ENCODE measurements at places on chromosomes 5 and 9.

DNA sequence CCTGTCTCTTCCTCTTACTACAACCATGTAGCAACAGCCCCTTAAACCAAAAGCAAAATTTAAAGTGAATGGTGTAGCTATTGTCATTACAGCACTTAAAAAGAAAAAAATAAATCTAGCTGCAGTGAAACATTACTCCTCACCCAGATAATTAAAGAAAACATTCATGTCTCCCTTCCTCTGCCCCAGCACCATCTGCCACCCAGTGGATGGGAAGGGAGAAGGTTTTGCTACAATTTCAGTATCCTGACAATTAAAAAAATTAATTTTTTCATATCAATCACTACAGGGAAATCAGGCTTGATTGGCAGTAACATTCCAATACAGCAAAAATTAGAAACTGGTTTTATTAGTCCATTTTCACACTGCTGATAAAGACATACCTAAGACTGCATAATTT lies 147.4 kb upstream of the PUM3 start:
- no peak for DNase-seq

- no peak for DNase-seq
Observed at GRCh38 chr9:104227108-104227507, 133.0 kb downstream of the SMC2 start.

GRCh38 chr5:76790632-76791290 lies 28.1 kb upstream of the F2RL1 start:
- peak; percentile 31 for DNase-seq

- no peak for DNase-seq
Observed at GRCh38 chr9:111036429-111036789, 1.9 kb downstream of the LPAR1 start.

- DNase-seq = no peak
Observed at GRCh38 chr5:159581502-159582249, 251.4 kb upstream of the IL12B start.

DNA sequence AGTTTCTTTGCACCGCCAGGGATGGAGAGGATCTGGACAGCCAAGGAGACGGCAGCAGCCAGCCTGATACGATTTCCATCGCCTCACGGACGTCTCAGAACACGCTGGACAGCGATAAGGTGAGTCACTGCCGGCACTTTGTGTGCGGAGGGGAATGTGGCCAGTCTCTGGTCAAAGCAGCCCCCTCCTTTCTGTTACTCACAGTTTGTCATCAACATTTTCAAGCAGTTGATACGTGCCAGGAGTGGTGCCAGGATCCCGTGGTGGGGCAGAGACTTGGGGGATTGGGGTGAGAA lies 175.1 kb upstream of the OTULINL start:
- no peak for DNase-seq

- no peak for DNase-seq
Observed at GRCh38 chr9:131018621-131019020, 9.6 kb downstream of the LAMC3 start.

GRCh38 chr5:145826895-145827674 lies 8.1 kb downstream of the PRELID2 start:
- DNase-seq = no peak

- no peak for DNase-seq
Observed at GRCh38 chr5:33833237-33833575, 58.6 kb downstream of the ADAMTS12 start.

DNA sequence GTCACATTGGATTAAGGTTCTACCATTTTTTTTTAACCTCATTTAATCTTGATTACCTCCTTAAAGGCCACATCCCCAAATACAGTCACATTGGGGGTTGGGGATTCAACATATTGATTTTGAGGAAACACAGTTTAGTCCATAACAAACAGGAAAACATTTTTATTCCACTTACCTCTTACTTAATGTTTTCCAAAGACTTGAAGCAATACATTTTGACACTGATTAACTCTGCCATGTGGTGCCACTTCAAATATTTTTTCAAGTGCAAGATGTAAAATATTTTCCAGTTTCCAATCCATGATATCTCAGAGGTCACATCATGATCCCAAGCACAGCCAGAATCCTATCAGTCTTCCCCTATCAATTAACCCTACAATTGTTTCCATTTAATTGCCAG lies 548.0 kb downstream of the CSNK1G3 start:
- no peak for DNase-seq

- no peak for DNase-seq
Observed at GRCh38 chr5:35488791-35489190, 128.9 kb upstream of the SPEF2 start.

- DNase-seq = no peak
Observed at GRCh38 chr5:73376618-73377170, 71.9 kb downstream of the FOXD1 start.

DNA sequence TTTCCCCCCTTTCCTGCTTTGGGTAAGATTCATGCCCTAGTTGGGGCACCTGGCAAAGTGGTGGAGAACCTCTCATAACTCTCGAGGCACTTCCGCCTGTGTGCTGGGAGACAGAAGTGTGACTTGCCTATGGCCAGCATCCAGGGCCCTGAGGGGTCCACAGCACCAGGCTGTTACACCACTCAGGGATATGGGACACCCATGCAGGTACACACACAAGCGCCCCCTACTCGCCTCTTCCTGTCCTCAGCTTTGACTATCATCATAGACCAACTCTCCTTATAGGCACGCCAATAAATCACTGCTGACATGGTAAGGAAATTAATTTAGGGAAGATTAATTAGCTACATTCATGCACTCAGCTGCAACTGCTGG lies 45.4 kb downstream of the SHB start:
- no peak for DNase-seq

DNA sequence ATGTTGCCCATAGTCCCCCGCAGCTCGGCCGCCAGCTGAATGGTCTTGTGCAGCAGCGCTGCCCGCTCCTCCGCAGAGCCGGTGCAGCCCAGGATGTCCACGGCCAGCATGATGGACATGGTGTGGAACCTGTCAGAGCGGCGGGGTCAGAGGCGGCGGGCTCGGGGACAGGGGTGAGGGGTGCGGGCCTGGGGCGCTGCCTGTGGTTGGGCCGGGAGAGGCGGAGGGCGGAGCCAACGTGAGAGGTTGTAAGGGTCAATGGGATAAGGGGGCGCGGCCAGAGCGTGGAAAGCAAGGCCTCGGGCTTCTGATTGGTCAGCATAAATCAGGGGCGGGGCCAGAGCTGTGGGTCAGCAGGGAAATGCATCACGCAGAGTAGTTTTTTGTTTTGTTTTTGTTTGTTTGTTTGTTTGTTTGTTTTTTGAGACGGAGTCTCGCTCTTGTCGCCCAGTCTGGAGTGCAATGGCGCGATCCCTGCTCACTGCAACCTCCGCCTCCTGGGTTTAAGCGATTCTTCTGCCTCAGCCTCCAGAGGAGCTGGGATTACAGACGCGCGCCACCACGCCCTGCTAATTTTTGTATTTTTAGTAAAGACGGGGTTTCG lies 6.8 kb upstream of the TOR2A start:
- DNase-seq = no peak

- no peak for DNase-seq
Observed at GRCh38 chr5:61686491-61687257, 354.6 kb downstream of the ZSWIM6 start.

- DNase-seq = no peak
Observed at GRCh38 chr9:81513059-81513458, 176.3 kb downstream of the TLE1 start.

GRCh38 chr9:131233556-131233955 lies 42.8 kb downstream of the FAM78A start:
- peak; percentile 43 for DNase-seq

- DNase-seq = no peak
Observed at GRCh38 chr5:33322632-33323031, 118.1 kb upstream of the TARS1 start.

GRCh38 chr5:114434396-114435219 lies 72.7 kb downstream of the KCNN2 start:
- no peak for DNase-seq

- no peak for DNase-seq
Observed at GRCh38 chr9:108983885-108984284, 29.4 kb downstream of the CTNNAL1 start.

- no peak for DNase-seq
Observed at GRCh38 chr9:79026316-79026715, 545.4 kb upstream of the TLE4 start.
